ENCODE measurements at places on chromosomes 3 and 15.

GRCh38 chr3:113018536-113019181, 27.9 kb downstream of the GTPBP8 start:
- no peak for DNase-seq

GRCh38 chr15:68935400-68935937, 5.1 kb downstream of the SPESP1 start:
- no peak for DNase-seq

DNA sequence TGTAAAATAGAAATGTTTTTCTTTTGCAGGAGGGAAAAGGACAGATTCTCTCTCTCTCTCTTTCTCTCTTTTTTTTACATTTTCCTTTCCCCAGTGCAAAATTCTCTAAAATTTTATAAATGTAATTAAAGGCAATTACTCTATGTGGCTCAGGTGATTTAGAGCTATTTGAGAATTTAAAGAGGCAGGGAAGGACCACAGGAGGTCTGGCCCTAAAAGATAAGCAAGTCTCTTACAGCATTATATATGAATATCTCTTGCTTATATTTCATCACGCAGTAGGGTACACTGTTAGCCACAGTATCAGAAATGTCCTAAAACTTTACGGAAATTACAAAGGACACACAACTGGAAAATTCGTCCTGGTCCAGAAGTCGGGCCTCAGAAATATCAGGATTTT, 70.5 kb upstream of the PPIB start:
- no peak for DNase-seq

GRCh38 chr3:195828762-195829161, 17.0 kb upstream of the MUC4 start:
- DNase-seq: no peak

GRCh38 chr3:49506906-49507305, 36.8 kb downstream of the DAG1 start:
- DNase-seq: no peak

GRCh38 chr3:35757991-35758757, 118.8 kb downstream of the ARPP21 start:
- DNase-seq: no peak
